ENCODE measurements at places on chromosomes 3 and 15. TPM values are rescaled to one million over a fixed set of nuclear protein-coding genes. Genes with fewer than 3 reads are reported as not detected.

GABRR3 gene
- total RNA-seq: not detected

SLCO2A1 gene
- 0.49 TPM for total RNA-seq

PLA2G4E gene
- total RNA-seq: 0.06 TPM

- peak; percentile 72 for DNase-seq
These were observed 90.2 kb downstream of the ANP32A start for GRCh38 chr15:68730471-68730919.

GRCh38 chr3:188683032-188683521 lies 488.7 kb upstream of the TPRG1 start:
- peak; percentile 79 for DNase-seq

DNA sequence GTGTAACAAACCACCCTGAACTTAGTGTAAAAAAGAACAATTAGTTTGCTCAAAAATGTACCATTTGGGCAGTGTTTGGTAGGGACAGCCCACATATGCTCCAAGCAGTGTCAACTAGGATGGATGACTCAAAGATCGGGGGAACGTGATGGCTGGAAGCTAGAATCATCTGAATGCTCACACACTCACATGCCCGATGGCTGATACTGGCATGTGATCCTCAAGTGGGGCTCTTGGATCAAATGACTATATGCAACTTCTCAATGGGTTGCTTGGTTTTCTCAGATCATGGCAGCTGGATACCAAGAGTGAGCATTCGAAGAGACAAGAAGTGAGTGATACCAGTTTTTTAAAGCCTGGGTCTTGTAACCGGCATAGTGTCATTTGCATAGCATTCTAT lies 335.9 kb upstream of the KCNMB2 start:
- no peak for DNase-seq

DNA sequence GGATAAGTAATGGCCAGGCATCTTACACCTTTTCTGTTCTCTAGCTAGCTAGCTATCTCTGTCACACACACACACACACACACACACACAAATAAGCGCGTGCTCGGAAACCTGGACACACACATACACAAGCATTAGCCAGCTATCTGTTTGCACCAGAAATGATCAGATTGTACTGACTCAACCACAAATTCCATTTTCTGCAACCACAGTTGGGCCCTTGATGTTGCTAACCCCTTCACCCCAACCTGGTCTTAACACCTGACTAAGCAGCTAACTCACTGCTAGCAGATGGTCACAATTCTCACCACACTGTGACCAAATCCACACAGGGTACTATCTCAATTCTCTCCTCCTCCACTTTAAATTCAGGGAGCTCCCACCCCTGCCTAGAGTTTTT lies 183.0 kb upstream of the THBS1 start:
- DNase-seq: no peak

- no peak for DNase-seq
These were observed 60.5 kb downstream of the CLDN1 start for GRCh38 chr3:190261740-190262139.
